Right ventricle myocardium inferior (tissue), 1 donor: ENCODE measurements at places on chromosomes 1 and 21.

GRCh38 chr1:93076268-93076667 is 2.8 kb upstream of the MTF2 start:
- DNase-seq, result no peak

DNA sequence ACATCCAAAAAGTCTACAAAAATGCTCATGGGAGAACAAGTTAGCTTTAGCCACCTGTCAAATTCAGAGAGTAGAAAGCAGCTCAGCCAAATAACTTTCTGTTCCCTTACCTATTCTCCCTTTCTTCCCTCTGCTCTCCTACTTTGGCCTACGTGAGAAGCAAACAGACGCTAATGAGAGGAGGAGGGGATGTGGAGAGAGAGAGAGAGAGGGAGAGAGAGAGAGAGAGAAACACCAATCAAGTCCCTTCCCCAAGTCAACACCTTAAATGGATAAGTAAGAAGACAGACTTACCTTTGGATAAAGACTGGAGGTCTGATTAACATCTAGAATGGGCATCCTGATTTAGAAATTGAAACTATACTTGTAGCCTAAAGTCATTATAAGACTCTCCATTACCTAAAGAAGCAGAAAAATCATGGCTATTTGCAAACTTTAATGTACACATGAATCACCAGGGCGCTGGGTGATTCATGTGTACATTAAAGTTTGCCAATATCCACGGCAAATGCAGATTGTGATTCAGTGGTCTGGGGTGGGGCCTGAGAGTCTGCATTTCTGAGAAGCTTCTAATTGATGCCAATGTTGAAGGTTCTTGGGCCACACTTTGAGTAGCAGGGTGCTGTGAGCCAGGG is 13.1 kb upstream of the DUSP12 start:
- no peak for DNase-seq

- no peak for DNase-seq
Observed at GRCh38 chr1:36560177-36560576, 77.5 kb upstream of the CSF3R start.

- DNase-seq, result no peak
Observed at GRCh38 chr1:160987359-160988050, 32.9 kb upstream of the ITLN2 start.

- DNase-seq, result peak; percentile 47
Observed at GRCh38 chr1:37478890-37479254, 4.5 kb downstream of the ZC3H12A start.

DNA sequence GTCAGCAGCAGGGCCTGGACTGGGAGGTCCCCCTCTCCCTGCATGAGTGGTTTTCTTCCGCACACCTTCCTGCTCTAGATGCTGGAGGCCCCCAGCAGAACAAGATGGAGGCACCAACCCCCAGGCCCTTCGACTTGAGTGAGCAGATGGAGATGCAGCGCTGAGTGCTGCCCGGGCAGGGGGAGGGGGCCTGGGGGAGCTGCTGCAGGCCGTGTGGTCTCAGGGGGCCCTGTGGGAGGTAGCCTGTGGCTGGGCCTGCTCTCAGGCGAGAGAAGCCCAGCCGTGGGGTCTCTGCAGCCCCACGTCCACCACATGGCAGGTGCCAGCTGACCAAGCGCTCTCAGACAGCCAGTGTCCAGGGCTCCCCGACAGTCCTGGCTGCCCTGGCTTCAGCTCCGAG is 1.2 kb upstream of the FAAP20 start:
- DNase-seq, result no peak

DNA sequence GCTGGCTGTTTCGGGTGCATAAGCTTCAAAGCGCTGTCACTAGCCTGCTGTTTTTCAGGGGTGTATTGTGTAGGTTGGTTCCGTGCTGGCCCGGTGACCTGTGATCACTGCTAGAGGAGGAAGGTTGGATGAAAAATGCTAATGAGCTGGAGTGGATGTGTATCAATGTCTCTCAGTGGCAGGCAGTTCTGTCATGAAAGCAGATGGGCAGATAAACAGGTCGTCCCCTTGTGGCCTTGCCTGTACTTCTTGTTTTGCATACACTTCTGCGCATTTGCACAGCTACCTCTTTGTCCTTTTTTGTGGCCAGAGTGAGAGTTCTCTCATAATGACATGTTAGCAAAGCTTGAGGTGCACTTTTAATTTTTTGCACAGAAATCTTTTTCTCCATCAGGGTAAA is 2.9 kb downstream of the SELENON start:
- no peak for DNase-seq

GRCh38 chr1:160612613-160613218 is 33.4 kb upstream of the CD84 start:
- no peak for DNase-seq

DNA sequence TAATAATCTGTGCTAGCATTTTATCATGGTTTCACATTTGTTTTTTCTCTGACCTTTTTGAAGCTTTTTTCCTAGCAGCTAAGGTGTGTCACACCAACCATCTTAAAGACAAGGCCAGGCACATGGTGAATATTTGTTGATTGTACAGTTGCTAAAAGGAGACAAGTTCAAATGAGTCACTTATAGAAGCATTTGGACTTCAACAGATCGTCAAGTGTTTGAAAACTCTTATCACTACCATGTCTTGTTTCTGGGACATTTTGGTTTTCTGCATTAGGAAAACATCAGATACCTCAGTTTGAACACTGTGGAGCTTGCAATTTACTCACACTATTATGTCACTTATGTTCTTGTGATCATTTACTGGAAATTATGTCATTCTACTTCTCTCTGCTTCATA is 407.3 kb downstream of the USP25 start:
- DNase-seq, result no peak

GRCh38 chr1:234972411-234973191 is 156.0 kb downstream of the TOMM20 start:
- no peak for DNase-seq

GRCh38 chr1:24319312-24319863 is at the start of gene GRHL3:
GRHL3 (plus strand) TSS chr1:24319357; CDS start chr1:24319552, 195 bp downstream.
- DNase-seq, result no peak

- no peak for DNase-seq
Observed at GRCh38 chr1:153346077-153346723, 2.4 kb downstream of the PGLYRP4 start.

DNA sequence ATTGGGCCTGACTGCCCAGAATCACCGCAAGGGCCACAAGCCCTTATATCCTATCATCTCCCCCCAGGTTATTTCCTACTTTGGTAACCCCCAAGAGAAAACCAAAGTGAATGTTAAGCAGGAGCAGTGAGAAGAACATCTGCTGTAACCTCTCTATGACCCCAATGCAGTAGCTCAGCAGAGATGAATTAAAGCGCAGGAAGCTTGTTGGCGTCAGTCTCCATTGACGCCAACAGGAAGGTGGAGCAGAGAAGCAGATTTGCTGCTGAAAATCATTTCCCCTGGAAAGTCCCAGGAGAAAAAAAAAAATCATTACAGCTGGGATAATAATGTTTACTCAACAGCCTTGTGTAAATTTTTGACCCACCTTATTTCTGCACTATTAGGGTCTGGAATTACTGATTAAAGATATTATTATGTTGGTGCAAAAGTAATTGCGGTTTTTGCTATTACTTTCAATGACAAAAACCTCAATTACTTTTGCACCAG is 33.2 kb upstream of the FAM163A start:
- no peak for DNase-seq

DNA sequence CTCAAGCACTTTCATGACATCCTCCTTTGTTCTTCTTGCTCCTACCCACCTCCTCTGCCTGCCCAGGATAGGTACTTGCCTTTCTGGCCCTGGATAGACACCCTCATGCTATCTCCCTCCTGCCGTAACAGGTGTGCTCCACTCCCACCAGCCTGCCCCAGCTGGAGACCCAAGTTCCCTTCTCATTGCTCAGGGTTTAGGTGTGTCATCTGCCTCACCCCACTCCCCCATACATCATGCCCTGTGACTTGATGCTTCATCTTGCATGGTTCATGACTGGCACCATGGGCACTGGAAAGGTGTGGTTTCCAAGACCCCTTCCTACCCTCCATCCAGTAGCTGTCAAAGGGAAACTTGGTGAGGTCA is 5.9 kb downstream of the RHEX start:
- DNase-seq, result no peak

- no peak for DNase-seq
Observed at GRCh38 chr1:37032660-37033354, 1.5 kb downstream of the GRIK3 start.

GRCh38 chr1:206796981-206797402 is 24.7 kb upstream of the IL10 start:
- DNase-seq, result no peak

DNA sequence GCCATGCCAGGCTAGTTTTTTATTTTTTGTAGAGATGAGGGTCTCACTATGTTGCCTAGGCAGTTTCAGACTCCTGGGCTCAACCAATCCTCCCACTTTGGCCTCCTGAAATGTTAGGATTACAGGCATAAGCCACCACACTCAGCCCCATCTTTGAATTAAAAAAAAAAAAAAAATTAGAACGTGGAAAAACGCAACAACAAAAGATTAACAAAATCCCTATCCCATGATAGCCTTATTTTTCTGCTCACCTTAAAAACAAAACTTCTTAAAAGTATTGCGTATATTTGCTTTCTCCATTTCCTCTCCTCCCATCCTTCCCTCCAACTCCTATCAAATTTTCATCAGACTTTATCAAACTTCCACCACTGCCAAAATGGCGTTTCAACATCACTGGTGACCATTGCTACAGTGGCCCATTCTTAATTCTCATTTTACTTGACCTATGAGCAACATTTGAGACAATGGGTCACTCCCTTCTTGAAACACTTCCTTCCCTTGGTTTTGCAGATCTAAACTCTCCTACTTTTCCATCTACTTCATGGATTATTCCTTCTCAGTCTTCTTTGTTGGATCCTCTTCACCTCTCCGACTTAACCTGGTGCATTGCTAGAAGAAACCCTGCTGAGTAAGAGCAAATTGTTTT is 579 bp upstream of the ZNF684 start:
- DNase-seq, result no peak

DNA sequence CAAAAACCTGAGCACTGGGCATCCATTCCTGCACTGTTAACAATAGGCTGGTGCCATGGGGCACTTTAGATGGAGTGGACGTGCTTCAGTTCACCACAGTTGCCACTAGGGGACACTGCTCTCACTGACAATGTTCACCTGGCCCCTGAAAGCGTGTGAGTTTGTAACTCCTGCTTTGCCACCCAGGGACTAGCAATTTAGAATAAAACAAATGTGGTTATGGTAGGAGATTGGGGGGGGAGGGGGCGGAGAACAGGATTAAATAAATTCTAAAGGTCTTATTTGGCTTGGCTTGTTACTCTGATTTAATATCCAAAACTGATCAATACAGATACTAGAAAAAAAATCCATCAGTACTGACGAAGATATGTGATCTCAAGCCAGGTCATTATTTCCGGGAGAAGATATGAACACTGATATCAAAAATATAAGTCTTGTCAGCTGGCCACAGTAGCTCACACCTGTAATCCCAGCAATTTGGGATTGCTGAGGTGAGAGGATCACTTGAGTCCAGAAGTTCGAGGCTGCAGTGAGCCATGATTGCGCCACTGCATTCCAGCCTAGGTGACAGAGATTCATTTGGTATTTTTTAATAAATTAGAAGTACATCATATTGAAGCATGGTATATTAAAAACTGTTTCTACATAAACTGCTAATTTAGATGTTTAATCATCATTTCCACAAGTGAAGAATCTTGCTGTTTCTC is 23.2 kb downstream of the INTS7 start:
- DNase-seq, result no peak

- DNase-seq, result no peak
Observed at GRCh38 chr1:94068096-94068998, 52.6 kb downstream of the ABCA4 start.

GRCh38 chr21:18334066-18334465 is 69.5 kb downstream of the TMPRSS15 start:
- no peak for DNase-seq

- no peak for DNase-seq
Observed at GRCh38 chr21:43731476-43731875, 12.5 kb downstream of the PDXK start.

DNA sequence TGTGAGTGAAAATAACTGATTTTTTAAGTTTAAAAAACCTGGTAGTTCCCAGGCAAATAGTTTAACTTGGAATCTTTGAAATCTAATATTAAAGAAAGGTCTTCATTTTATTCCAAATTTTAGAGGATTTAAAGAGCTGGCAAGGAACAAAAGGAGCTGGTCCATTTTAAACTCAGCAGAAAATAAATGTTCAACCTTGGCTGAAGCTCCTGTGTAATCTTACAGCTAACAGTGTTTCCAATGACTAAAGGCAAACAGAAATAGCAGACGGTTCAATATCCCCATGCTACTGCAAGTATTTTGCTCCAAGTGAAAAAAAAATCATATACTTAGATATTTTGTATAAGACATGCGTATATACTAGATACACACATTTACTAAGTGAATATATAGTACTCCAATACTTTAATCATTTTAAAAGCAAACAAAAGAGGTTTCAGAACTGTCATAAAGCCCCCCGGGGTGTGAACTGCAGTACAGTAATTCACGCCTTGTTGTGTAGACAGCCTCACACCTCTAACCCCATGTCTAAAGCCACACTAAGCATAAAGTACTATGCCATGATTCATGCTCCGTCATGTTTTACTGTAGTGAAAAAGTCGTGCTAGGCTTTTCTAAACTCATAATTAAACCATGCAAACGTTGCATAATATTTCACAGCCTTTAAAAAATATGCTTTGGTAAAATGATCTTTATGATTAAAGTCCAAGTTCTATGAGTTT is 132.2 kb downstream of the CLIC6 start:
- DNase-seq, result no peak

- DNase-seq, result no peak
Observed at GRCh38 chr21:46051379-46051770, 46.5 kb upstream of the COL6A2 start.

- no peak for DNase-seq
Observed at GRCh38 chr1:183537405-183537804, 52.9 kb downstream of the NCF2 start.

DNA sequence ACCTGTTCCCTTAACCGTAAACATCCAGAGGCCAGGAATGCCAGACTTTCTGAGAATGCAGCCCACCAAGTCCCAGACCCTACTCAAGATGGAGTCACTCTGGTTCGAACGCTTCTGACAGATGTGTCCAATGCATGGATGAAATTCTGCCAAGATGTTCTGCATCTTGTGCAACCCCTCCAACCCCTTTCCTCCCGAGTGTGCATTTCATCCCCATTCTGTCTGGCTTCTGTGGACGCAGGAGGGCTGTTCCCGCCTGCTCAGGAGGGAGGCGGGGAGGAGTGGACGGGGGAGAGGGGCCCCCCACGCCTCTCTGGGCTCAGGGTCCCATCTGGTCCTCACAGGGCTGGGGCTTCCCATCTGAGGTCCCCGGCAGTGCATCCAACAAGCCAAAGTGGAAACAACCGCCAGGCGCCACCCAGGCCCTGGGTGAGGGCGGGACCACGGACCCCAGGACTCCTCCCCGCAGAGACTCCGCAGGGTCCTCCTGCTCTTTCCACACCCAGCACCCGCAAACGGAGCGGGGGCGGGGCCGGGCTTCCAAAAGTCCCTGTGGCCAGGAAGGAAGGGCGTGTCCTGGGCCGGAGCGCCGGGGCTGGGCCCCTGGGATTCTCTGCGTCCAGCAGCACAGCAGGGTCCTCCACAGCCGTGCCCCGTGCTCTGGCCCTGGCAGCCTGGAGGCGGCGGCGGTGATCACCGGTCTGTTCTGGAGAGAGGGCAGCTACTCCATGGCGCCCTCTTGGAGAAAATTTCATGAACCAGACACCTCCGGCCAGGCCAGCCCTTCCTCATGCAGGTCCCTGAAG is 27.8 kb upstream of the SUMO3 start:
- peak; percentile 89 for DNase-seq

- DNase-seq, result no peak
Observed at GRCh38 chr1:72918940-72919339, 636.6 kb upstream of the NEGR1 start.

GRCh38 chr1:234515821-234516241 is 36.9 kb upstream of the TARBP1 start:
- no peak for DNase-seq
